ENCODE measurements at places on chromosomes 5 and 9.

GRCh38 chr9:68953771-68954170 is 60.1 kb downstream of the PRKACG start:
- DNase-seq = no peak

DNA sequence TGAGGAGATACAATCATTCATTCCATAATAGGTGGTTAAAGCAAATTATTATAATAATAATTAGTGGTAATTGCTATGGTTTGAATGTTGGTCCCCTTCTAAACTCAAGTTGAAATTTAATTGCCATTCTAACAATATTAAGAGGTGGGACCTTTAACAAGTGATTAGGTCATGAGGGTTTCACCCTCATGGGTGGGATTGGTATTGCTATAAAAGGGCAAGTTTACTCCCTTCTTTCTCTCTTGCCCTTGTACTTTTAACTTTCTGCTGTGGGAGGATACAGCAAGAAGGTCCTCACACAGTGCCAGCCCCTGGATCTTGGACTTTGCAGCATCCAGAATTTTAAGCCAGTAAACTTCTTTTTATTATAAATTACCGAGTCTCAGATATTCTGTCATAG is 101.9 kb upstream of the PARP8 start:
- DNase-seq = no peak

- no peak for DNase-seq
Measured at GRCh38 chr5:159463590-159464321, 133.5 kb upstream of the IL12B start.

DNA sequence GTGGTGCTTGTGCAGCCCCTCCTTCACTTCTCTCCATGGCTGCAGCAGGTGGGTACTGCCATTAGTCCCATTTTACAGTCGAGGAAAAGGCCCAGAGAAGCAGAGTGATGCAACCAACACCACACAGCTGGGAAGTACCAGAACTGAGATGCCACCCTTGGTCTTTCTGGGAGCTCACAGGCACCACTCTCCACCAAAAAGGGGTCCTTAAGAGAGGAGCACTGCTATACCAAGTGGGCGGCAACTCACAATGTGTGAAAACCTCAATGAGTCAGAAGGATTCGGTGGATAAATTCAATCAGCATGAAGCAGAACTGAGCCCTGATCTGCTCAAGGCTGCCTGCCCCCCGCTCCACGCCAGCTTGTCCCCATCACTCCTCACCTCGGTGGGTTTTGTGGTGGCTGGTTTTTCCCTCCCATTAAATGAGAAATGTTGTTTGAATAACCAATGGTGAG is 213.7 kb downstream of the FSTL4 start:
- DNase-seq = no peak

DNA sequence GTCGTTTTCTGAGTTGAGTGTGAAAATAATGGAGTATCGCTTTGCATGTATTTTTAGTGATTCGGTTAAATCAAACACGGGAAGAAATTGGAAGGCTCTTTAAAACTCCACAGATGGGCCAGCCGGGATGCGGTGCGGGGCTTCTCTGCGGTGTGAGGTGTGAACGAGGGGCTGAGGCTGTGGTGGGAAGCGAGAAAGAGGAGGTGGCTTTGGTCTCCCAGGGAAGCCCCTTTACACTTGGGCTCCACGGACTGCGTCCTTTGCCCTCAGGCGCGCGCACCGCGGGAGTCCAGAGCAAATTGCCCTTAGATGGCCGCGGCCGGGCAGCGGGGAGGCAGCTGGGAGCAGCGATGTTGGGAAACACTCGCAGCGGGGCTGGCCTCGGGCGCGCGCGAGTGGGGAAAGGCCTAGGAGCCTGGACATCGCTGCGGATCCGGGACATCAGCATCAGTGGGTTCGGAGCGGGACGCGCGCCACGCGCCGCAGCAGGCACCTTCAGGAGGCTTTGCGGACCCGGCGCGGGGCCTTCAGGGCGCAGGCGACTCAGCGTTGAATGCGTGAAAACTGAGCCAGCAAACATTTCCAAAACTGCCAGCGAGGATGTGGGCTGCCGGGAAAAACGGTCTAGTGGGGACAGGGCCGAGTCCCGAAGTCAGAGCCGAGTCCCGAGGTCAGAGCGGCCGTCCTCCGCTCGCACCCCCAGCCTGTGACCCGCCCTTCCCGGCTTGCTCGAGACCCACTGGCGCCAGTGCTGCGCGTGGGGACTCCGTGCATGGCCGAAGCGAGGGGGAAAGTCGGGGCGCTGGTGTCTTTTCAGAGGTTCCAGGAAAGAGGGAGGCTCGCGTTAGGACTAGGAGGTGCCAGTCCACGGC is 6.5 kb downstream of the IRX1 start:
- no peak for DNase-seq

GRCh38 chr5:32420506-32420905 is 24.0 kb downstream of the ZFR start:
- no peak for DNase-seq

- DNase-seq = no peak
Measured at GRCh38 chr9:98995059-98995671, 51.5 kb downstream of the COL15A1 start.

- no peak for DNase-seq
Measured at GRCh38 chr9:93596399-93596798, 20.0 kb downstream of the PHF2 start.

DNA sequence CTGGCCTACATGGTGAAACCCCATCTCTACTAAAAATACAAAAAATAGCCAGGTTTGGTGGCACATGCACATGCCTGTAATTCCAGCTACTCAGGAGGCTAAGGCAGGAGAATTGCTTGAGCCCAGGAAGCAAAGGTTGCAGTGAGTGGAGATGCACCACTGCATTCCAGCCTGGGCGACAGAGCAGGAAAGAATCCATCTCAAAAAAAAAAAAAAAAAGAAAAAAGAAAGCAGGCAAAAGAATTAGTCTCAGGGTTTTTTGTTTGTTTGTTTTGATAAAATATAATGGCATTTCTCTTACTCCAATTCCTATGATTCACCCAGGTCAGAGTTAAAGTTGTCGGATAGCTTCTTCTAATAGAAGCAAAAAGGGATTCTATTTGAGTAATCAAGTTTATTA is 67.0 kb upstream of the ATG10 start:
- no peak for DNase-seq

DNA sequence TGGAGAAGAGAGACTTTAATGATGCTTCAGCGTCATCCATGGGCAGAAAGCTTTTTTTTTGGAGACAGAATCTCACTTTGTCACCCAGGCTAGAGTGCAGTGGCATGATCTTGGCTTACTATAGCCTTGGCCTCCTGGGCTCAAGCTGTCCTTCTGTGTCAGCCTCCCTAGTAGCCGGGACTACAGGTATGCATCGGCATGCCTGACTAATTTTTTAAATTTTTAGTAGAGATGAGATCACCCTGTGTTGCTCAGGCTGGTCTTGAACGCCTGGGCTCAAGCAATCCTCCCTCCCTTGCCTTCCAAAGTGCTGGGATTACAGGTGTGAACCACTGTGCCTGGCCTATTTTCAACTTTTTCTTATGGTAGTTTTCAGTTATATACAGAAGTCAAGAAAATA is 23.2 kb downstream of the SPIN1 start:
- DNase-seq = no peak

GRCh38 chr9:97349400-97349799 is 41.9 kb downstream of the CCDC180 start:
- DNase-seq = no peak

DNA sequence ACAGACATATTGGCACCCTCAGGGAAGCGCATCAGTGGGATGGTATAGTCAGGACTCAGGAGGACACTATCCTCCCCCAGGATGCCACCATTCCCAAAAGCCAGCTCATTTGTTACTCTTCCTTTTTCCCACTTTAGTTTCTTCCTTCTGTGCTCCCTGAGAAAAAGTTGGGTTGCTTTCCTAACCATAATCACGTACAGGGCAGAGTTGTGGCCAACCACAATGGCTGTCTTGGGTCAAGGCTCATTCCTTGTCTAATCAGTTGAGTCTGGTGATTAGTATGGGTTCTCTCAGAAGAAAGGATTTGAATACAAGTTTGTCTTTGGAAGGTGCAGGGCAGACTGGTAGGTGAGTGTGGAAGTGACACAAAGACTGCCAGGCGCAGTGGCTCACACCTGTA is 26.6 kb upstream of the ATP6V1G1 start:
- DNase-seq = no peak

- DNase-seq = no peak
Measured at GRCh38 chr5:122693963-122694362, 80.9 kb upstream of the SNX2 start.

DNA sequence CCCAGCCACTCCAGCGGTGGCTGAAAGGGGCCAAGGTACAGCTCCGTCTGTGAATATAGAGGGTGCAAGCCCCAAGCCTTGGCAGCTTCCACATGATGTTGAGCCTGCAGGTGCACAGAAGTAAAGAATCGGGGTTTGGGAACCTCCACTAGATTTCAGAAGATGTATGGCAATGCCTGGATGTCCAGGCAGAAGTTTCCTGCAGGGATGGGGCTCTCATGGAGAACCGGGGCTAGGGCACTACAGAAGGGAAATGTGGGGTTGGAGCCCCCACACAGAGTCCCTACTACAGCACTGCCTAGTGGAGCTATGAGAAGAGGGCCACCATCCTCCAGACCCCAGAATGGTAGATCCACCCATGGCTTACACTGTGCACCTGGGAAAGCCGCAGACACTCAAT is 23.2 kb downstream of the CCDC125 start:
- no peak for DNase-seq

DNA sequence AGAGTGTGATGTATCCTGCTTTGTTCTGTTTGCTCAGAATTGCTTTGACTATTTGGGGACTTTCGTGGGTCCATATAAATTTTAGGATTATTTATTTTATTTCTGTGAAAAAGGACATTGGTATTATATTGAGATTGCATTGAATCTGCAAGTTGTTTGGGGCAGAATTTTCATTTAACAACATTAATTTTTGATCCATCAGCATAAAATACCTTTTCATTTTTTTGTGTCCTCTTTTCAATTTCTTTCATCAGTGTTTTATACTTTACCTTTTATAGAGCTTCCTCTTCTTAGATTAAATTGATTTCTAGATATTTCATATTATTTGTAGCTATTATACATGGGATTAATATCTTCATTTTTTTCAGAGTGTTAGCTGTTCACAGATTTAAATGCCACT is 40.8 kb upstream of the FBXL7 start:
- no peak for DNase-seq

DNA sequence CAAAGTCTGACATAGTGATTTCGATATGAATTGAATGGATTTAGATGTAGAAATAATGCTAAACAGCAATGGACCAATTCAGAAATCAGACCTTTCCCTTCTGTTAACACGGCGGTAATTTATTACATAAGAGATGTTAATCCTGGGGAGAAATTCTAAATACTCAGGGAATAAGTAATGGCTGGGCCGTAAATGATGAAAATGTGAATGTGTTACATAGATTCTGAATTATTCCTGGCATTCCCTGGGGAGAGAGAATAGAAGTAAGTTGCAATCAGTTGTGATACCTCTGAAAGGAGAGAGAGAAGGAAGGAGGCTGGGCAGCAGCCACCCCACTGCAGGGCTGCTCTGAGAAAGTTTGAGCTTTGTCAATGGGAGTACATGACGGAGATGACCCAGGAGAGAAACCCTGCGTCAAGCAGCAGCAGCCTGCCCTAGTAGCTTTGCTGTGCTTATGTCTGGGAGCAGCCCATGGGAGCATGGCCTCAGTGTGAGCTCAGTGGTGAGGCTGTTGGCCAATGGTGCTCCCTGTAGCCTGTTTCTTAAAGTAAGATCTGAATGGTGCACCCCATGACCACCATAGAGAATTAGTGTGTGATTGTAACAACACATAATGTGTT is 420.1 kb downstream of the MTRR start:
- no peak for DNase-seq

DNA sequence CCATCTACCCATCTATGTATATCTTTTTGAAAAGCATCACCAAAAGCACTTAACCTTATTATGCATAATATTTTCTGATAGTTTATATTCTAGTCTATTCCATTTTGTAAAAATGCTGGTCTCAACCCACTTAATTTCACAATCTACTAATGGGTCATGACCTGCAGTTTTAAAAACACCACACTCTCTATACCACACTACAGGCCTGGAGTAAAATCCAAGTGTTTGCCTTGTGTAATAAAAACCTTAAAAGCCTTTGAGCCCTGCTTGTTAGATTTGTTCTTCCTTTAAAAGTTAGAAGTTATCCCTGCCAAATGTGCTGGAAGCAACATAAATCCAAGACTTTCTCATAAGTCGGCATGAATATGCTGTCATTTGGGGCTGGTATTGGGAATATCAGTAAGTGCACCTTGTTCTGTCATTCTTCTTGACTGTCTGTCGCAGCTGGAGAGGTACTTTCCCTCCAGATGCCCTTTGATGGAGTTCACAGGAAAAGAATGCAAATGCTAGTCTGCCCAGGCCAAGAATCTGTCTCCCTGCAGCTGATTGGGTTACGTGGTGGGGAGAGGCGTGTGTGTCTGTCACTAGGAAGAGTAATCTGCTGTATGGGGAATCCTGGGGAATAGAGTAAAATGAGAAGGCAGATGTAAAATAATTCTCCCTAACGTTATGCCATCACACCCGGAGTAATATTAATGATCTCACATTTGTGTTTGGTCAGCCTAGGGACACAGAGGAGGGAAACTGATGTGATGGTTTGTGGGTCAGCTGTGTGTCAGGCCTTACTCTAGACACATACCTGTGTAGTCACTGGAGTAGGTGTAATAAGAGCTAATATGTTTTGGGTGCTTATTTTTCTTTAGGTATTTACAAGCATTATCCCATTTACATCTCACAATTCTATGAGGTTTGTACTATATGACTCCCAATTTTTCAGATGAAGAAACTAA is 79.4 kb downstream of the ZNF366 start:
- DNase-seq = no peak
